ENCODE measurements at places on chromosomes 13 and 19.

DNA sequence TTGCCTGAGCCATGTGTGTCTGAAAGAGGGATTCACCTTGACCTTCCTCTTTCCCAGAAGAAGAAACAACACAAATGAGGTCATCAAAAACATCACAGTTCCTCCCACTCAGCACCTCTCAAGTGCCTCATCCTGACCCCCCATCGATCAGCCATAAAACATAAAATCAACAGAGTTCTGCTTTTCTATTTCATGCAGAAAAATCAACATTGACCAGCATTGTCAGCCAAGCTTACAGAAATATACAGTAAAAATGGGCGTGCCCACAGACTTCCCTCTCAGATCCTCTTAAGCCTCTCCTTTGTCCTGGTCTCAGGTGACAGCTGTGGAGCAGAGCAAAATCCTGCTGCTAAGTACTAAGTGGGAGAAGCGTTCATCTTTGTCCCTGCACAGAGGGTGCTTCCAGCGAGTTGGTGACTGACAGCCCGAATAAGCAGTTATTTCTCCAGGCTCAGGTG, 213.3 kb downstream of the OLFM4 start:
- DNase-seq = no peak

DNA sequence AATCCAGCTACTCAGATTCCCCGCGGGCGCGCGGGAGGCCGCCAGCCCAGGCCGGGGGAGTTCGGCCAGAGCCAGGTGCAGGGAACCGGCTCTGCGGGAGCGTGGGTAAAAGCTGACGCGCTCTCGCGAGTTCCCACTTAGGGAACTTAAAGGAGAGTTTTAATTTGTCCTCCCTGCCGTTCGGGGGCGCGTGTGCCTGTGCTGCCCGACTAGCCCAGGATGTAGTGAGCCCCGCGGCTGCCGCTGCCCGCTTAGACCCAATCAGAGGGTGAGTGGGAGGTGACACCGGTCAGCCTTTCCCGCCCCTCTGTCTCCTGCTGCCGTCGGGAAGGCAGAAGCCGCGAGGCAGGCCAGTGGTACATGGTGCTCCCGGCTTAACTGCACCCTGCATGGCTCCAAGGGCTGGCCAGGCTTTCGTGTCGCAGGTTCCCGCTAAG, 36.0 kb upstream of the NEK3 start:
- no peak for DNase-seq

GRCh38 chr13:113074401-113074800, 31.2 kb upstream of the F7 start:
- no peak for DNase-seq

DNA sequence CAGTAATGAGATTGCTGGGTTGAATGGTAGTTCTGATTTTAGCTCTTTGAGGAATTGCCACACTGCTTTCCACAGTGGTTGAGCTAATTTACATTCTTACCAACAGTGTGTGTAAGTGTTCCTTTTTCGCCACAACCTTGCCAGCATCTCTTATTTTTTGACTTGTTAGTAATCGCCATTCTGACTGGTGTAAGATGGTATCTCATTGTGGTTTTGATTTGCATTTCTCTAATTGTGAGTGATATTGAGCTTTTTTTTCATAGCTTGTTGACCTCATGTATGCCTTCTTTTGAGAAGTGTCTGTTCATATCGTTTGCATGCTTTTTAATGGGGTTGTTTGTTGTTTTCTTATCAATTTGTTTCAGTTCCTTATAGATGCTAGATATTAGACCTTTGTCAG, 245.0 kb downstream of the MTUS2 start:
- no peak for DNase-seq

DNA sequence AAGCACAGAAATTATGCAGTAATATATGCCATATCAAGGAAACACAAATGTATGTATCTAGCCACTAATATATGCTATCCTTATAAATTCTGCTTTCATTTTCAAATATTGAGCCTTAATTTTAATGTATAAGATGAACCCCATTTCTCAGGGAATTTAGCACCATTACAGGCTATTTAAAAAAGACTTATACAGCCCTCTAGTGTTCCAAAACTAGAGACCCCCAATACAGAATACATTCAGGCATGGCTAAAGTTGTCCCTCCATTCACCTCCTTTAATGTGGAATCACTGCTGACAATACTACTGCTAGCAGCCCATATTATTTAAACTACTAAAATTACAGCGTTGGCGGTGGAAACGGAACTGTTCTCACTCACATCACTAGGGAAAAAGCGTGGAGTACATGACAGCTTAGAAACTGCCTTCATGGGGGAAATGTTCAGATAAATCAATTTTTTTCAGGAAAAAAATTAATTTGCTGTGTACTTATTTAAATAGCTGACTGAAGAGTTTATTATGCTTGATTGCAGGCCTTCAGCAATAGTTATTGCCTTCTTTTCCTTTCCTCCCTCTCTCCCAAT, 541.0 kb downstream of the PCDH9 start:
- no peak for DNase-seq

DNA sequence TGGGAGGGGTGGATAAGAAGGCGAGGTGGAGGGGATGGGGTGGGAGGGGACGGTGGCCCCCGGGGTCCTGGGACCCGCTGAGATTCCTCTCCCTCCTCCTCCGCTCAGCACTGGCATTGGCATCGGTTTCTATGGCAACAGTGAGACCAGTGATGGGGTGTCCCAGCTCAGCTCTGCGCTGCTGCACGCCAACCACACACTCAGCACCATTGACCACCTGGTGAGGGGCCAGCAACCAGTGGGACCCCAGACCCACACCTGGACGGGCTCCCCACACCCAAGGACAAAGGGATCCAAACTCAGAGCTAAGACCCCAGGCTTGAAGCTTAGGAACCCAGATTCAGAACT, 5.9 kb downstream of the TTYH1 start:
- DNase-seq = no peak

- no peak for DNase-seq
Observed at GRCh38 chr19:11044431-11044830, 44.8 kb upstream of the LDLR start.

DNA sequence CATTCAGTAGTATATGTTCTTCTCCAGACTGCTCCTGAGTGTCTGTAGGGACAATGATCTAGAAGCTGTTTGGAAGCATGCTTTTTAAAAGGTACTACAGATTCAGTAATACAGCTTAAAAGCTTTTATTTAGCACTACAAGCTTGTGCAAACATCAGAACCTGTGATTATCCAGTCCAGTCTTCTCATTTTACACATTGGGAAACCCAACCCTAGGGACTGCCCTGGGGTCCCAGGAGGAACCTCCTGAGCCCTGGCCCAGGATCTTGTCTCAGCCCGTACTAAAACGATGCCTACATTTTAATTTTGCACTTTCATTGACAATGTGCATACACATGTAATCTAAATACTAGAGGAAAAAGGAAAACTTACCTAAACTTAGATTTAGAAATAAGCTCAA, 12.5 kb downstream of the DOCK9 start:
- no peak for DNase-seq

- DNase-seq = no peak
Observed at GRCh38 chr13:30364876-30365275, 57.4 kb upstream of the UBE2L5 start.

DNA sequence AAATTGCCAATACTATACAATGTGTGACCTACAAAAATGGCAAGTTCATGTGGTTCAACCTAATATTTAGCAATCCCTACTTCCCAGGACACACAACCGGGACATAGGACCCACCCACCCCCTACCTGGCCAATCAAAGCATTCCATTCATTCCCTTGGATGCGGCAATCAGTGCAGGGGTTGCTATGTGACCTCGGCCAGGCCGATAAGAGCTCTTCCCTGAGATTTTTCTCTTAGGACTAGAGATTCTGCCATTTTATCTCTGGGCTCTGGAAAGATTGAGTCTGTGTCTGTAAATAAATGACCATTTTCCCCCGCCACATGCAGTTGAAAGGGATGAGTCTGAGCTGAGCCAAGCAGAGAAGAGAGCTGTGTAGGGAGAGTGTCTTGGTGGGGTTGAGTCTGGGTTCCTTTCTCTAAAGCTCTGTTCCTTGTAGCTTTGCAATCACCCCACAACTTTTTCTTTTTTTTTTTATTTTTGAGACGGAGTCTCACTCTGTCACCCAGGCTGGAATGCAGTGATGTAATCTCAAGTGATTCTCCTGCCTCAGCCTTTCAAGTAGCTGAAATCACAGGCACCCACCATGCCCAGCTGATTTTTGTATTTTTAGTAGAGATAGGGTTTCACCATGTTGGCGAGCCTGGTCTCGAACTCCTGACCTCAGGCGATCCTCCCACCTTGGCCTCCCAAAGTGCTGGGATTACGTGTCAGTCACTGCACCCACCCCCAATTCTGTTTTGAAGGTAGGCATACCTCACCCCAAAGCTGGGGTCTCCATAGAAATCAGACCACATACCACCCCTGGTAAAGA, 7.4 kb downstream of the IFNL1 start:
- DNase-seq = no peak

GRCh38 chr19:10461047-10461949, 41.0 kb downstream of the PDE4A start:
- DNase-seq = peak; percentile 72

- DNase-seq = no peak
Observed at GRCh38 chr13:21466527-21466926, 7.4 kb upstream of the ZDHHC20 start.

GRCh38 chr13:94415500-94416237, 63.8 kb downstream of the DCT start:
- no peak for DNase-seq

DNA sequence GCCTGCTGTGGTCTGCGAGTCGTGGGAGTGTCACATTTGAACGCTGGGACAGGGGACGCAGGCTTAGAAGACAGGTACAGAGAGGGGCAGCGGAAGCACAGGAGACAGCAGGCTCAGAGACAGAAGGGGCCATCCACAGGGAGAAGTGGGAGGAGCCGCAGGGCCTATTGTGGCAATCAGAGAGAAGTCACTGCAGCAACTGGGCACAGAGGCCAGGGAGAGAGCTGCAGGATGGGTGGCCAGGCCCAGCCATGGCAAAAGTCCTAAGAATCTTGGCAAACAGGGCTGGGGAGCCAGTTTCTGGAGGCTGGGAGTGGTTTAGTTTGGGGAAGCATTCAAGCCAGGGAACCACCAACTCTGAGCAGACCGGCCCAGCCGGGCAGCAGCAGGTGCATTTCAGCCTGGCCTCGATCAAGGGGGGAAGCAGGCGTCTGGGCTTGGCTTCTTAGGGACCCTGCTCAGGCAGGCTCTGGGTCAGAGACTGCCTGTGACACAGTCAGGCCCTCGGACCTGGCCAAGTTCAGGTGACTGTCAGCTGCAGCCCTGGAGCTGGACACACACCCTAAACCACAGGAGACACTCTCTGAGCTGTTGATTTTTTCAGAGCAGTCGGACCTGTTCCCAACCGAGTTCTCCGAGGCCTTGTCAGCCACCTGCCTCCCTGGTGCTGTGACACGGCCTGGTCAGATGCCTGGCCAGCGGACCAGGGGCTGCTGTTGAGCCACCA, 11.8 kb downstream of the SH3GL1 start:
- peak; percentile 82 for DNase-seq

GRCh38 chr13:91523116-91523515, 124.7 kb downstream of the GPC5 start:
- DNase-seq = no peak

- DNase-seq = no peak
Observed at GRCh38 chr13:34344816-34345215, 526.9 kb downstream of the RFC3 start.

DNA sequence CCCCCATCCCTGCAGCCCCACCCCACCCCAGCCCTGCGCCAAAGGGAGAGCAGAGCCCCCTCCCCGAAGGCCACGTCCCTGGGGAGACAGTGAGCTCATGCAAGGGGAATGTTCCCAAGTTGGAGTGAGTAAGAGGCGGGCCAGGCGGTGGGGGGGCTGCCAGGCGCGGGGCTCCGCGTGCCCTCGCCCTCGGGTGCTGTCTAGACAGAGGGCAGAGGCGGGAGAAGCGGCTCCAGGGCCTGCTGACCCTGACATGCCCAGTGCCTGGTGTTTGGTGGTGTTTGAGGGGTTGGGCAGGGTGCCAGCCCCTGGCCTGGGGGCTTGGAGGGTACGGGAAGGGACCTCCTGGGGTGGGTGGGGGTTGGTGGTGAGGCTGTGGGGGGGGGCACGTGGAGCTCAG, 1.0 kb downstream of the FSTL3 start:
- no peak for DNase-seq

GRCh38 chr13:23087880-23088279, 92.9 kb upstream of the SGCG start:
- no peak for DNase-seq

- DNase-seq = no peak
Observed at GRCh38 chr13:76965759-76966421, 17.6 kb downstream of the ACOD1 start.

GRCh38 chr13:48567515-48568369, 34.9 kb upstream of the RCBTB2 start:
- DNase-seq = no peak

DNA sequence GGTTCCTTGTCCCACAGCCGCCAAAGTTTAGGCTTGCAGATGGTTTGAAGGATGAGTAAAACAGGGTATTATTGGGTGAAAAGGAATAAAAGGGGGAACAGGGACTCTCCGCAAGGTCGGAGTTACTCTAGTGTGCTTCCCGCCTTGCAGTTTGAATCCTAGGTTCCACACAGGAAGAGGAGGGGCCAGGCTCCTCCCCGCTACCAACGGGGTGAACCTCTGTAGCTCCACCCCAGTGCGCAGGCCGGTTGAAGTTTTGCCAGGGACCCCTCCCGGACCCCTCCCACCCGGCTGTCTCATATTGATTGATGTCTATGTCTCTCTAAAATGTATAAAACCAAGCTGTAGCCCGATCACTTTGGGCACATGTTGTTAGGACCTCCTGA, 11.6 kb upstream of the GTF2F2 start:
- no peak for DNase-seq

GRCh38 chr13:77456271-77456670, 79.2 kb upstream of the SCEL start:
- DNase-seq = no peak

DNA sequence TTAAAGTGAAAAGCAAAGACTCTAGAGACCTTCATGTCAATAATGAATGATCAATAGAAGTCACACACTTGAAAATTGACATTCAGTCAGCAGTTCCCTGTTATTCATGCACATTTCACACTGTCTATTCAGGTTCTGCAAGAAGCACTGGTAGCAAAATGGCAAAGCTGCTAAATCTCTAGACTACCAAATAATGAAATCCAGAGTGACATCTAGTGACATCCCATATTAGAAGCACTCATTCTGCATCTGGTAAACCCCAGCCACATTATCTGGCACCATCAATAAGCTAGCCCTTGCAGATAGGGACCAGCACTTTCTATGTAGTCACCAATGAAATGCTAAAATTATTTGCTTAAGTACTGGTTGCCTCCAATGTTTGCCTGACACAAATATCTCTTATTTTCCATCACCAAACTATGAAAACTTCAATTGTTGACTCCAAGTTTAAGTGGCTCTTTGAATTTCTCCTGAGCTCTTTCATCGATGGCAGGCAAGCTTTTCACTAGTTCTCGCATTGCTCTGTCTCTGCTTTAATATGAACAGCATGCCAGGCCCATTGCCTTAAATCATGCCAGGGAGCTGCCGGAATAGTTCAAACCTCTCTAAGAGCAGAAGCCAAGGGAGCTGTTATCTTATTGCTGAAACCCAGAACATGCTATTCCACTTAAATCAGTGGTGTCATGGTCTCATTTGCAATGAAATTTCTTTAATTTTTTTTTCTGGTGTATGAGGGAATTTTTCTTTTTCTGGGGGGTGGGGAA, 409.9 kb downstream of the MZT1 start:
- DNase-seq = no peak
